ENCODE measurements at places on chromosomes 1 and 21.

- no peak for DNase-seq
Measured at GRCh38 chr21:41706678-41707077, 60.2 kb downstream of the RIPK4 start.

DNA sequence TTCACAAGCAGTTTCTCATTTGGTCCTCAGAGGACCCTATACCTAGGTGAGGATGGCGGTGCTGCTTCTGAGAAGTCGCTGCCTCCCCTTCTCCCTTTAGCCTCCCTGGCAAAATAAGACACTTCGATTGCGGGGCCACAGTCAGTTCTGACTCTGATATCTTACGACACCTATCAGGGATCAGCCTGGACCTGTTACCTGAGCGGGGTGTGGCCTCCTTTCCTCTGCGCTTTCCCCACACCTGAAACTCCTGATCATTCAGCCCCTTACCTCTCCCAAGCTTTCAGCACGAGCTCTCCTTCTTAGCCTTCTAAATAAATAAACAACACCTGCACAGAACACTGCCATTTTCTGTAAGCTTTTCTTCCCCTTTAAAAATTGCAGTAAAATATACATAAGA, 24.6 kb upstream of the GPR137B start:
- no peak for DNase-seq

- no peak for DNase-seq
Measured at GRCh38 chr1:215603319-215603718, 36.2 kb downstream of the KCTD3 start.

GRCh38 chr1:222240536-222241181, 307.2 kb downstream of the HHIPL2 start:
- no peak for DNase-seq

DNA sequence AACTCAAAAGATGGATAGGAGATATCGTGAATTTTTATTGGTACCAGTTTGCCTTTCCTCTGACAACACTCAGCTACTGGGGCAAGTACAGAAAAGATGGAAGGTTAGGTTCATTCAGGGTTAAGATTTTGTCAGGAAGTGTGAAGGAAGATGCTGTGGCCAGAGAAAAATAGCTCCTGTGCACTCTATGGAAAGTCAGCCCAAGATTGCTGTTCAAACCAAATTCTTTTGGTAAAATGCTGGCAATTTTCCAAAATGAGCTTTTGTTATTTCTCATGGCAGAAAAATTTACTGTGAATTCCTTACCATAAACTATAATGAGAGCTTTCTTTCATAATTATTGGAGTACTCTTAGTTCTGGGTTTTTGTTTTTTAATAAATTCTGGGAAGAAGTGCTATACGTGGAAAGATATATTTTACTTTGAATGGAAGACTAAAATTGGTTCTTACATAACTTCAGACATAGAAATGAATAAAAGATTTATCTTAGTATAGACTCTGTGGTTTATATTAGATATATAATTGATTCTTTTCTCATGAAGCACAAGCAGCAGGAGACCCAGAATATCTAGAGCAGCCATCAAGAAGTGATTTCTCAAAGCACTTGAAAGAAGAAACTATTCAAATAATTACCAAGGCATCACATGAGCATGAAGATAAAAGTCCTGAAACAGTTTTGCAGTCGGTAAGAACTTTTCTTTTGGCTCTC, 112.2 kb downstream of the USP25 start:
- no peak for DNase-seq

- no peak for DNase-seq
Measured at GRCh38 chr1:30966690-30967369, 58.3 kb upstream of the SDC3 start.

- DNase-seq = peak; percentile 41
Measured at GRCh38 chr1:94819945-94820746, at the start of gene SLC44A3. TSS of gene SLC44A3 (plus strand) at chr1:94820357. CDS start at chr1:94820452, 95 bp downstream.

DNA sequence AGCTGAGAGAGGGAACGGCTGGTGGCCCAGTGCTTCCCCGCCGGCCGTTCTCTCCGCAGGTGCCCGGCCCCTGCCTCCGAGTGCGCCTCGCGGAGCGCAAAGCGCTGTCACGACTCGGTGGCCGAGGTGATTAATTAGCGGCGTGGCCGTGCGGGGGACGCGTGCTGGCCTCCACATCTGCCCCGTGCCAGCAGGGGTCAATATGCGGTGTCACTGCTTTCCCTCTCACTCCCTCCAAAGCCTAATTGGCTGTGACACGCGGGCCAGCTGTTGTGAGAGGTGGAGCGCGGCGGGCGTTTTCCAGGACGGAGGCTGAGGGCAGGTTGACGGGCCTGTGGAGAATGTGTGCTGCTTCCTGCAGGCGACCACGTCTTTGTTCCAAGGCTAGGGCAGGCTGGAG, 239.0 kb downstream of the LMX1A start:
- peak; percentile 5 for DNase-seq

- DNase-seq = no peak
Measured at GRCh38 chr1:25146451-25146855, 85.8 kb downstream of the SYF2 start.

GRCh38 chr1:30891227-30891552, 17.4 kb downstream of the SDC3 start:
- no peak for DNase-seq

- no peak for DNase-seq
Measured at GRCh38 chr1:229253151-229253974, 17.5 kb upstream of the RAB4A start.

- DNase-seq = no peak
Measured at GRCh38 chr1:14149431-14149830, 449.1 kb upstream of the KAZN start.

DNA sequence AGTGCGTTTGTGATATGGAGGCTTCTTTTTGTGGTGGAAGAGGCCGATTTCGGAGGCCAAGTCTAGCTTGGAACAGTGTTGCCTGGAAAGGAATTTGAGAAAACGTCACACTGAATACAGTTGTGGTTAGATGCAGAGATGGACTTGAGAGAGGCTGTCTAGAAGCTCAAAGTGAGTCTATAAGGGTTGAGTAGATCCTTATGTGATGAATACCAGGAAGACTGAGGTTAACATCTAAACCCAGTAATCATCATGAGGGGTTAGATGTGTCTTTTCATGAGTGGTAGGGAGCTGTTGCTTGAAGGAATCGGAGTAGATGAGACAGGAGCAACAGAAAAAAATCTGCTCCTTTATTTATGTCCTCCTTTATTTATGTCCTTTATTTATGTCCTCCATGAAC, 114.6 kb upstream of the IVNS1ABP start:
- no peak for DNase-seq

GRCh38 chr1:178046591-178047270, 47.2 kb upstream of the RASAL2 start:
- DNase-seq = no peak

GRCh38 chr1:207495801-207496792, at the start of gene CR1:
TSS of gene CR1 (plus strand) at chr1:207496157. CDS start at chr1:207496268, 111 bp downstream.
- DNase-seq = peak; percentile 5

GRCh38 chr1:24317956-24318614, 1.1 kb upstream of the GRHL3 start:
- no peak for DNase-seq

GRCh38 chr1:185695299-185695698, 38.9 kb upstream of the HMCN1 start:
- DNase-seq = no peak

DNA sequence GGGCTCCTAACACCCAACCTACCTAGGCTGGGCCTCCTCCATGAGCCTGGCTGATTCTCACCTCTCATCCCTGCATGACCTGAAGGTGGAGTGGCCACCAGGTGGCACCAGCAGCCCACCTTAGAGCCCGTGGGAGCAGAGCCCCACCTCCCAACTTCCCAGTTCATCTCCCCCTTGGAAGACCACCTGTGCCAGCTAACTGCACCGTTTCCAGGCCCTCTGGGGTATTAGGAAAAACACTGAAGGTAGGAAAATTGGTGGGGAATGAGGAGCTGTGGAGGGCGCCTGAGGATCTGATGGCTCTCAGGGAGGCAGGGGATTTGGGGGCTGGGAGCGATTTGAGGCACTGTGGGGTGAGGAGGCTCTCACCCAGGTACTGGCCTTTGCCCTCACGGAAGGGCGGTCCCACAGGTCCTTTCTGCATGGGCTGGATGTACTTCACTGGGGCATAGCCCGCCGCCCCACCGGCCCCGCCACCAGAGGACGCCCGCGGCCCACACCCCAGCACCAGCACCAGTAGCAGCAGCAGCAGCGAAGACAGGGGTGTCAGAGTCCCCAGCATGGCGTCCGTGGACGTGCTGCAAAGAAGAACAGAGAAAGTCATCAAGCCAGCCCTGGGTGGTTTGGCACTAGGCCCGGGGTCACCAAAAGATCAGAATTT, 11.1 kb downstream of the ADPRS start:
- peak; percentile 85 for DNase-seq

- no peak for DNase-seq
Measured at GRCh38 chr1:117312453-117313138, 54.7 kb upstream of the MAN1A2 start.

DNA sequence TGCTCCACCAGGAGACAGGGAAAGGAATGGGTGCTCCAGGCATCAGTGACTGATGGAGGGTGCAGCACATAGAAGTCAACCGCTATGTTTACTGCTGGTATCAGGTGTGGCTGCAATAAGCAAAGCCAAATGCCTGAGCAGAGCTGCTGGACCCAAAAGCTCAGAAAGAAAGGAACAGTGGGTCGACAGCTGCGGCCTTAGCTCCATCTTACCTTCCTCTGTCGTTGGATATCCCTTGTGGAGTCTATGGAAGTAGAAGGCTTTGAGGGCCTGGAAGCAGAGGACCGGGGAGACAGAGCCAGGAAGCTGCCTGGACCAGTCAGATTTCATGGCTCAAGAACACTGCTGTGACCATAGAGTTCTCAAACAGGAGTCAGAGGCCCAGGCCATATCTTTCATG, 45.3 kb downstream of the RIMS3 start:
- no peak for DNase-seq

DNA sequence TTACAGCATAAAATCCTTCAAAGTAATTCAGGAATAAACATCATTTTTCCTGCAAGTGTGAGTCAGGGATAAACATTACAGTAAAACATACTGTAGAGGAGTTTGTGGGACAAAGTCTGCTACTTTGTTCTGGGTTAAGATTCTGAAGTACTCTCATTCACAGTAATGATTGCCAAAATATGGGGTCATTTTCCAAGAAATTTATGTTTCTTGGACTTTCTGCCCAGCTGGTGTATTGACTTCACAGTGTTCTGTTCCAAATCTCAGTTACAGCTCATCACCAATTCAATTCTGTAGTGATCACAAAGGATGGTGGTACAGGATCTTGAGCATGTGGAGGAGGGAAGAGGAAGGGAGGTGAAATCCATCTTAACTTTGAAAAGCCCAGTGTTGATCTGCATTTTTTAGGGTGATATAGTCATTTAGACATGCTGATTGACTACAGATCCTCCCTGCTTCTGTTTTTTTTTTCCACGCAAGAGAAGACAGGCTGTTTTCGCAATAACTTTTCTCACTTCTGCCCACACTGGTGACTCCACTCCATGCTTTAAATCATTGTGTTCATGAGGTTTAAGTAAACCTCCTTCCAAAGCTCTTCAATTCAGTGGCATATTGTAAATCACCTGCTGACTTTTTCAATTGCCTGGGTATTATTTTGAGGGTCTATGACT, 60.4 kb upstream of the C1orf53 start:
- no peak for DNase-seq

GRCh38 chr1:32468791-32469190, 3.9 kb downstream of the ZBTB8B start:
- DNase-seq = no peak

- no peak for DNase-seq
Measured at GRCh38 chr21:19900149-19900548, 1098.1 kb upstream of the NCAM2 start.

DNA sequence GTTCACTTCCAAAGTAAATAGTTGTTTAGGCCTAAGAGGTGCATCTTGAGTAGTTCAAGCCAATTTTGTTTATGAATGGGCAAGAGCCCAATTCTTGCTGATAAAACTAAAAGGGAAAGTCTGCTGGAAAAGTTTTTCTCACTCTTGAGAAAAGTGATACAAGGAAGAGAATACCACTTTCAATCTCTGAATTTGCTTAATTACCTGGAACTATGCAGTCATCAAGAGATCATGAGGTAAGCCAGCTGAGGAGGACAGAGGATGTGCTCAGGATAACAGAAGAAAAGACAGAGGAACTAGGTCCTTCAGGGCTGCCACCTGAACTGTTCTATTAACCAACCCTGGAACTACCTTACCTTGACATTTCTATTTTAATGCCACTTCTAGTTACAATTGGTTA, 42.2 kb downstream of the ILDR2 start:
- no peak for DNase-seq

DNA sequence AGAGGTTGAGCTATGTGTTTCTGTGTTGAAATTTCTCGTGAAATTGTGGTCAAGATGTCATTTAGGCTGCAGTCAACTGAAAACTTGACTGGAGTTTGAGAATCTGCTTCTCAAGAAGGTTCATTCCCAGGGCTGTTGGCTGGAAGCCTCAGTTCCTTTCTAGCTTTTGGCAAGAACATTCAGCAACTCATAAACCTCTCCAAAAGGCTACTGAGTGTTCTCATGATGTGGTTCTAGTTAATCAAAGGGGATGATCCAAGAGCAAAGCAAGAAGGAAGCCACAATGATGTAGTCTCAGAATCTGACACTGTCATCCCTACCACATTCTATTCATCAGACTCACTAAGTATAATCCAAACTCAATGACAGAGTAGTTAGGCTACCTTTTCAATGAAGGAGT, 66.6 kb downstream of the SPATA6 start:
- no peak for DNase-seq

DNA sequence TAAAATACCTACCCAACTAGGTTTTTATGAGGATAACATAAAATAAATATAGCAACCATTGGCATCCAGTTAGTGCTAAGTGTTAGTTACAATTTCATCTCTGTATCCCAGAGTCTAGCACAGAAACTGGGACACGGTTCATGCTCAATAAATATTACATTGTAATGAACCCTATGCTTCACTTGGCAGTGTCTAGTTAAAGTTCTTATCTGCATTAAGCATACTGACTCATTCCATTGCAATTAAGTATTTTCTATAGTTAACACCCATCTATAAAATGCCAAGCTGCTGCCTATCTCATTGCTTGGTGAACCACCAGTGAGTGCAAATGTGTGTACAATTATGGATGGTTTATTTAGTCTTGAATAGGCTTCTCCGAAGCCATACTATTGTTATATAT, 15.2 kb downstream of the CHML start:
- no peak for DNase-seq

- DNase-seq = no peak
Measured at GRCh38 chr1:168506204-168506819, 37.5 kb downstream of the XCL2 start.
